ENCODE measurements at places on chromosomes 6 and 20. TPM values are rescaled to one million over a fixed set of nuclear protein-coding genes. Genes with fewer than 3 reads are reported as not detected.

The SMLR1 gene
- total RNA-seq, result not detected

The LAMA2 gene
- 0.52 TPM for total RNA-seq

The SH3BGRL2 gene
- total RNA-seq, result 10.7 TPM

The GGTLC1 gene
- total RNA-seq, result not detected

The DZANK1 gene
- total RNA-seq, result 3.3 TPM

The BNIP5 gene
- total RNA-seq, result not detected

The C20orf141 gene
- total RNA-seq, result not detected

The OTOR gene
- total RNA-seq, result not detected

The SOBP gene
- total RNA-seq, result 0.35 TPM

The BCLAF1 gene
- 83.2 TPM for total RNA-seq

The IPCEF1 gene
- total RNA-seq, result 1.7 TPM

The MACROD2 gene
- total RNA-seq, result 5.0 TPM

The RWDD2A gene
- total RNA-seq, result 9.0 TPM

The STMND1 gene
- total RNA-seq, result not detected

The ADGRF5 gene
- total RNA-seq, result 0.70 TPM

The MICB gene
- total RNA-seq, result 17.5 TPM

The SS18L1 gene
- 10.2 TPM for total RNA-seq

Data from renal cortical epithelial cell (primary cell).